ENCODE measurements at places on chromosomes 2 and 18.

DNA sequence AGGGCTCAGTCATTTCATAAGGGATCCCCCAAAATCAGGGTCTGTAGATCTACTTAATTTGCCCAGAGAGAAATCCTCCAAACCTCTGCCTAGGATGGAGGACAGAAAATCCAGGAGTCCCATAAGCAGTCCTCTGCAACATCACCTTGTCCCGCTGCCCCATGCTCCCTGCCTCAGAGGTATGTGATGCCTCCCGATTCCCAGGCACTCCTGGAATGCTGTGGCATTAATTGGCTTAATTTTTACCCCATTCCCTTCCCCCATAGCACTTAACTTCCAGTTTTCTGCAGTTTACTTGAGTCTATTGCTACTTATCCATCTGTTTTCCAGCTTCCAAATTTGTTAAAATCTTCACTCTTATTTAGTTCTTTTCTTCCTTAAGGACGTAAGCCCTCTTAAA, 91.6 kb upstream of the TSPYL6 start:
- no peak for DNase-seq

- no peak for DNase-seq
These were observed 12.8 kb upstream of the GBX2 start for GRCh38 chr2:236180831-236181453.

DNA sequence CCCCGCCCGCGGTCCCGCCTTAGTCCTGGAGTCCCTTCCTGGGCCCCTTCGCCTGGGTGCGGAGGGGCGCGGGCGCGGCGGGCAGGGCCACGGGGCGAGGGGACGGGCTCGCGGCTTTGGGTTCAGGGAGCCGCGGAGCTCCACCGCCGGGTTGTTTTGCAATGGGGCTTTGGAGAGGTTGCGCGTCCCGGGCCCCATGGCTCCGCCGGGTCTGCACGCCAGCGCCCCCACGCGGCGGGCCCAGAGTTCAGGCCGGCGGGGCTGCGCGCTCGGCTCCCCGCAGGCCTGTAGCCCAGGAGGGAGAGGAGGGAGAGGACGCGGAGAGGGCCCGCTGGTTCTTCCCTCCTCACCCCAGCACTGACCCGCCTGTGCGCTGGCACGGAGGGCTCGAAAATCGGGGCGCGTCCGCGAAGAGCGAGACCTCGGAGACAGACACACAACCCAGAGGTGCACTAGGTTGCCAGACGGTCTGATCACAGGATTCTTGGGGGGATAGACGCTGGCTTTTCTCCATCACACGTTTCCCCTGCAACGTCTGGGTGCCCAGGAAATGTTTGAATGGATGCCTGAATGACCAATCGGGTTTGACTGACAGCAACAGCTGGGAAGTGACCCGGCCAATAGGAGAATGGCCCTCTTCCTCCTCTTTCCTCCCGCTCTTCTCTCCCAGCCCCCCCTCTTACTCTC, 4.9 kb upstream of the SIX2 start:
- peak; percentile 48 for DNase-seq

- no peak for DNase-seq
These were observed 15.8 kb upstream of the VWC2L start for GRCh38 chr2:214395040-214395439.

GRCh38 chr2:203360833-203361430, 32.7 kb downstream of the ABI2 start:
- no peak for DNase-seq

DNA sequence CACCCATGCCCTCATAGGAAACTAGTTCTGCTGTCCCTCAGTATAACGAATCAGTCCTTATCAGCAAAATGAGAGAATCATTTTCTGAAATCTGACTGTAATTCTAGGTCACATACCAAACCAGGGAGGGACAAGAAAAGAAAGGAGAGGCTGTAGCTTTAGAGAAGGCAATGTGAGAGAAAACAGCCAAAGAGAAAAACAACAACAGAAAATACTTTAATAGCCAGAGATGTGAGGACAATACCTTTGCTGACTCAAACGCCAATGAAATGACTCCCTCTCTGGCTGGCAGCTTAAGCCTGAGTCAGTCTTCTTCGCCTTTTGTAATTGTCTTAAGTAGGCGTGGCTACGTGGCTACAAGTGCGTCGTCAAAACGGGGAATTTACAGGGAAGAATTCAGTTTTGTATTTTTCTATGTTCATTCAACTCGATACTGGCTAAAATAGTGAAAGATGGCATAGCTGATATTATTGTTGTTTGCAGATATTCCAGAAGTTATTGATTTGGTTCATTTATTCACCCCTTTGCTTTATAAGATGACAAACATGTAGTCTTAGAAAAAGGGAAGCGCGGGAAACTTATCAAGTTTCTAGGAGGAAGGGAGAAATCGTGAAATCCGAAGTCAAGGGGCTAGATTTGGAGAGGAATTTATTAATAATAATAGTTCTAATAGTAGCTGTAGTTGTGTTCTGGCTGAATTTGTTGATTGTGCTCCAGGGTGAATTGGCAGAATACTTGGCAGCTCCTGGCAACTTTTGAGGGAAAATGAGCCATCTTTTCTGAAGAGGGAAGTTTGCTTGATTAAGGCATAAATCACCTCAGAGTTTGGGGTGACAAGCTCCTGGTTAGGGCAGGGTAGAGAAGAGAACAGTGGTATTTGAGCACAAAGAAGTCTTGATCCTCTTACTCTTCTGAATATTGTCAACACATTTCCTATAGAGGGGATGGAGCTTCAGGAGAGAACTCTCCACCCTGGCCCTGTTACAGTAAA, at the start of gene IL1A:
TSS of gene IL1A (minus strand) at position 295 of the 991 bp plus-strand sequence. CDS start 723 bp downstream, outside the sequence.
- DNase-seq, result peak; percentile 57

DNA sequence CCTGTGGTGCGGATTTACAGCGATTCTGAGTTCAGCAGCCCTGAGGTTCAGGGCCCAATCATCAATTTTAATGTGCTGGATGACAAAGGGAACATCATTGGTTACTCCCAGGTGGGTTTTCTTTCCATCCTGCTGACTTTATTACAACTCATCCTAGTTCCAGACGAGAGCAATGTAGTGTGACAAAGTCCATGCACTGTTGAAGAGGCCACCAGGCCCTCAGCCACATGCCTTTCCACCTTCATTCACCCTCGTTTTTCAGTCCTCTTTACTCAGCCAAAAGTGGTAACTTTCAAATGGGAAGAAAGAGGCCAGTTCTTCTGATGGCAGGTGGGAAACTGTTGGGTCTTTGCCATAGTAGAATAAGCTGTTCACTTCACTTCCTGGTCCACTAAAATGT, 17.9 kb downstream of the MOCOS start:
- DNase-seq, result no peak

DNA sequence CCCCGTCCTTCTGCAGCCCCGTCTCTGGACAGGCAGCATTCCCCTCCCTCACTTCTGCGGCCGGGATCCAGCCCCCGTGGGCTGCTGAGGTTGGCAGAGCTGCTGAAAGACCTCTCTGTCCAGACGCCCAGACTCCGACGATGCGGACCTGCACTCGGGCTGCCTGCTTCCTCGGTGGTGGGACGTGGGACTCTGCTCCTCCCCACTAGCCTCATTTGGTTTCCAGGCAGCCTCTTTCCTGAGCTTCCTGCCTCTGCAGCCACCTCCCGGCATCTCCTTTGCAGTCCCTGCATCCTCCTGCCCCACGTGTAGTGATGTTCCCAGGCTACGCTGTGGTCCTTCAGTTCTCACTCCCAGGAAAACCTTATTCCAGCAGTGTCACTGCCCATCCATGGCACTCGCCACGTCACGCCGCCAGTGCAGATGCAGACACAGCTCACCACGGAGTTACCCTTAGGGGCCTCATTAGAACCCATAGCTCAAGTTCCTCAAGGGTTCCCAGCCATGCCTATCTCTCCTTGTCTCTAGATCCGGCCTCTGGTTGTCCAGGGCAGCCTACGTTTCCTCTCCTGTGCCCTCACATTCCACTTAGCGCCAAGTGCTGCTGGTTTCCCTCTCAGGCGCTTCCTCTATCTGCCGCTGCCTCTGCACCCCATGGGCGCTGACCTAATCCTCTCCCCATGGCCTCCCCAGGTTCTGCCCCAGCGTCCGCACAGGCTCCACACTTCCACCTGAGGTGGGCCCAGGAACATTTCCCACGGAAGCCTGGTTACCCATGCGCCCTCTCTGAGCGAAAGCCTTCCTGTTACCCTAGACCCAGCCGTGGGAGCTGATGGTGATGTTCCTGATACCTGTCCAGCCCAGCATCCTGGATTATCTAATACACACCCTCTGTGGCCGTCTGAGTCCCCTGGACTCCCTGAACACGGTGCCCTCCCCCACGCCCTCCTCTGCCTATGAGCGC, 318.3 kb upstream of the MYT1L start:
- DNase-seq, result no peak

GRCh38 chr2:142707318-142707717, 170.1 kb upstream of the KYNU start:
- DNase-seq, result no peak

DNA sequence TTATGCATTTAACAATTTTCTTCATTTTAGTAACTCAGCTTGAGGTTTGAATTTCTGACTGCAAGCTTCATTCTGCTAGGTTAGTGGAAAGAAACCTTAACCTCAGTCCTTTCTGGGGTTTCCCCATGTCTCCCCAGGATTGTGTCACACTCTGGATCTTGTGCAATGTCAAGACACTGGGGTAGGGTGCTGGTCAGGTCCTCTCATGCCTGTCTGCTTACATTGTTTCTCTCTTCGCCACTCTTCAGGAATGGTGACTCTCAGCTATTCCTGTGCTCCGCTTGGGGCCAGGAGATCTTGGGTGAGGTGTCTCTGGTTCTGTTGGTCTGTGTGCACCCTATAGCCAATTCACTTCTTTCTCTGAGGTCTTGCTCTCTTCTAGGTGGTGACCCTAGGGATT, 23.9 kb downstream of the CTLA4 start:
- DNase-seq, result no peak
